ENCODE measurements at places on chromosomes 5 and 9.
A peak's percentile ranks its signal among the peaks of the same experiment; 100 is the strongest.

- DNase-seq: no peak
Observed at GRCh38 chr9:91101611-91102168, 260.0 kb downstream of the AUH start.

DNA sequence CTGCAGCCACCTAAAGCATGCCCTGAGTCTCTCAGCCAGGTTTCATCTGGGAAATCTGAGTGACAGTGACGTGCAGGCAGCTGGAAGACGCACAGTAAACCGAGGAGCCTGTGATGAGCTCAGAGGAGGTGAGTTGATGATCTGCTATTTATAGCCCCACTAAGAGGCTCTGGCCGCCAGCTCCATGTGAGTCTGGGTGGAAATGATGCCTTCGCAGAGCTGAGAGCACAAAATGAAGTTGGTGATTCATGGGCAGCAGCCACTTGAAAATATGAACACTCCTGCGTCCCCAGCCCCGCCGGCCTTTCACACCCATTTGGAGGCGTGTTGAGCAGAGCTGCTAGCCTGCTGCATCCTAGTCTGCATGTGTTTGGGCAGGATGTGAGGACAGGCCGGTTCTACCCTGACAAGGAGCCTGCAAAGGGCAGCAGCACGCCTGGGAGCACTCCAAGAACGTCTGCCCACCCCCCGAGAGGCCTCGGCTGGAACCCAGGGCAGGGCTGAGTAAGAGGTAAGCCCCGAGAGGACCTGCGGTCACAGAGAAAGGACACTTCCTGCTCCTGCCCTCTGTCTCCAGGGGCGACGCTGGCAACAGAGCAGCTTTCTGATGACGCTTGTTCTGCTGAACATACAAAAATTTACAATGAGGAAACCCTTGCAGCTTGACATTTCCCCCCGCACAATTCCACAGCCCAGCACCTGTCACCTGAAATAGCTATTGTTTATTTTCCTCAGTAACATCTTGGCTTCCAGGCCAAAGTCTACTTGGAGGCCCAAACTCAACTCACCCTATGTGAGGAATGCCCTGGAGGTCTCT lies 25.1 kb upstream of the CDKN2AIPNL start:
- peak; percentile 76 for DNase-seq

DNA sequence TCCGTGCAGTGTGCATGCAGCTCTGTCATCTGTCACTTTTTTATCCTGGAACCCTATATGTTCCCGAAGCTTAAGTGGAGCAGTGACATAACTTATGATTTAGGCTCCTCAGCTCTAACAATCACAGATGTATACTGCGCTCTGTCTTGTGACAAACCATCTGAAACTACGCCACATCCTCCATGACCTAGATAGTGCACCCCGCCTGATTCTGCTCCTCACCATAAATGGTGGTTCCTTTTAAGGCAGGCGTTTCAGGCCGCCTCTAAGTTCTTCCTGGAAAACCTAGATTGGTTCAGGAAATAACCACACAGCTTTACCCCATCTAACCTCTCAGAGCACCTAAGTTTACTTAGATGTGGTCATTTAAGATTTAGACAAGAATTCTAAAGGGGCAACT lies 372.0 kb downstream of the CDH10 start:
- DNase-seq: no peak

DNA sequence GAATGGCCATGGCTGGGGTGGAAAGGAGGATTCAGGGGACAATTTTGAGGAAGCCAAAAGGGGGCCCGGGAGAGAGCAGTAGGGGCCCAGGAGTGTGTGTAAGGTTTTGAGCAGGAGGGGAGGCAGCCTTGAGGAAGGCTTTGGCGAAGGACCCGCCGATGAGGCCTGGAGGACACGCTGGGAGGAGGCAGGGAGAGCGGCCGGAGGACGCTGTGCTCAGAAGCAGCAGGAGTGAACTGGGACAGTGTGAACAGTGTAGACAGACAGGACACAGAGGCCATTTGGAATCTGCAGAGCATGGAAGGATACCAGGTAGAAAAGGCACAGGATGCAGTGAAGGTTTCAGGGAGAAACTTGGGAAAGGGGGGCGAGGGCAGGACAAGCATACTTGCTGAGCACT lies 14.9 kb downstream of the UNC5A start:
- no peak for DNase-seq

DNA sequence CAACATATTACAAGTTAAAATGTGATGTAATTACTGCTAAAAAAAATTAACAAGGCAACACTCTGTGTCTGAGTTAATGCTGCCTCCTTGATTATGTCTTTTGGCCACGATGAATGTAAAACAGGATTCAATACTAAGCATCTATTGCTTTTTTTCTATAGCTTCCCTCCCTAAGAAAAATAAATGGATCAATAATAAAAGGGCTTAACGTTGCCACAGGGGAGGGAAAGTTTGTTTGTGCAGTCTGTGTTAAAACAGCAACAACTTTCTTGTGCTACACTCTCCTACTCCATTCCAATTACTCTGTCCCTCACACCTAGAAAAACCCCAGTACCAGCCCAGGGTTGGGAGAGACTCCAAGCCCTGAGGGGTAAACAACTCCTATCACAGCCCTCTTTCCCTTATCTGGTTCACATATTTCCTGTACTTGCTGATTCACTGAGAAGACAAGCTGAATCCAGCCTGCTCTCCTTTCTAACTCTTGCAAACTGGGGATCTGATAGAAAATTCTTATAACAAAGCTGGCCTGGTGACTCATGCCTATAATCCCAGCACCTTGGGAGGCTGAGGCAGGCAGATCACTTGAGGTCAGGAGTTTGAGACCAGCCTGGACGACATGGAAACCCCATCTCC lies 44.8 kb downstream of the PTPN3 start:
- DNase-seq: peak; percentile 32

- no peak for DNase-seq
Observed at GRCh38 chr9:130681769-130682420, 11.7 kb upstream of the EXOSC2 start.
